ENCODE measurements at places on chromosomes 7 and 10.
A peak's percentile ranks its signal among the peaks of the same experiment; 100 is the strongest.

DNA sequence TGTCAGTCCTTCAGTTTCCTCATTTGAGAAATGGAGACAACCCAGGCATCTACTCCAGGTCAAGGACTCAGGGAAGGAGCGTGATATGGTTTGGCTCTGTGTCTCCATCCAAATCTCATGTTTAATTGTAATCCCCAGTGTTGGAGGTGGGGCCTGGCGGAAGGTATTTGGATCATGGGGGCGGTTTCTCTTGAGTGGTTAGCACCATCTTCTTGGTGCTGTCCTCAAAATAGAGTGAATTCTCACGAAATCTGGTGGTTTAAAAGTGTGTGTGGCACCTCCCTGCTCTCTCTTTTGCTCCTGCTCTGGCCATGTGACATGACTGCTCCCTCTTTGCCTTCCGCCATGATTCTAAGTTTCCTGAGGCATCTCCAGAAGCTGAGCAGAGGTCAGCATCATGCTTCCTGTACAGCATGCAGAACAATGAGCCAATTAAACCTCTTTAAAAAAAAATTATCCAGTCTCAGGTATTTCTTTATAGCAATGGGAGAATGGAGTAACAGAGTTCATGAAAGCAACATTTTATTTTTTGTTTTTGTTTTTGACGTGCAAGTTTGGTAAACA lies 30.0 kb downstream of the ARHGAP22 start:
- no peak for DNase-seq

DNA sequence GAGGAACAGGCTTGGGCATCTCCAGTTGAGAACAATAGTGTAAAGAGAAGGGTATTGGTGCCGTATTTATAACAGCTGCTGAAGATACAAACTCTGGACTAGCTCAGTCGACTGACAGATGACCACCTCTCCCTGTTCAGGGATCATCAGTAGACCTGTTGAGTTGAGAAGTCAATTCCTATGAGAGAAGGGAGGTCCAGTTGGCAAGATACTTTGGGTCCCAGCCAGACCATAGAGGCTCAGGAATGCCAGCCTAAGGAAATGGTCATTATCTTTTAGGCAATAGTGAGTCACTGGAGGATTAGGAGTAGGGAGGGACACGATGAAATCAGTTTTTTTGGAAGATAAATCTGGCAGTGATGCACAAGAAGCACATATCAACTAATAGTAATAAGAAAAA lies 202.9 kb downstream of the TRIL start:
- no peak for DNase-seq

- DNase-seq, result no peak
These were observed 89.5 kb downstream of the VWDE start for GRCh38 chr7:12314199-12314598.

- DNase-seq, result no peak
These were observed 4.4 kb upstream of the MAD1L1 start for GRCh38 chr7:2237109-2237602.

DNA sequence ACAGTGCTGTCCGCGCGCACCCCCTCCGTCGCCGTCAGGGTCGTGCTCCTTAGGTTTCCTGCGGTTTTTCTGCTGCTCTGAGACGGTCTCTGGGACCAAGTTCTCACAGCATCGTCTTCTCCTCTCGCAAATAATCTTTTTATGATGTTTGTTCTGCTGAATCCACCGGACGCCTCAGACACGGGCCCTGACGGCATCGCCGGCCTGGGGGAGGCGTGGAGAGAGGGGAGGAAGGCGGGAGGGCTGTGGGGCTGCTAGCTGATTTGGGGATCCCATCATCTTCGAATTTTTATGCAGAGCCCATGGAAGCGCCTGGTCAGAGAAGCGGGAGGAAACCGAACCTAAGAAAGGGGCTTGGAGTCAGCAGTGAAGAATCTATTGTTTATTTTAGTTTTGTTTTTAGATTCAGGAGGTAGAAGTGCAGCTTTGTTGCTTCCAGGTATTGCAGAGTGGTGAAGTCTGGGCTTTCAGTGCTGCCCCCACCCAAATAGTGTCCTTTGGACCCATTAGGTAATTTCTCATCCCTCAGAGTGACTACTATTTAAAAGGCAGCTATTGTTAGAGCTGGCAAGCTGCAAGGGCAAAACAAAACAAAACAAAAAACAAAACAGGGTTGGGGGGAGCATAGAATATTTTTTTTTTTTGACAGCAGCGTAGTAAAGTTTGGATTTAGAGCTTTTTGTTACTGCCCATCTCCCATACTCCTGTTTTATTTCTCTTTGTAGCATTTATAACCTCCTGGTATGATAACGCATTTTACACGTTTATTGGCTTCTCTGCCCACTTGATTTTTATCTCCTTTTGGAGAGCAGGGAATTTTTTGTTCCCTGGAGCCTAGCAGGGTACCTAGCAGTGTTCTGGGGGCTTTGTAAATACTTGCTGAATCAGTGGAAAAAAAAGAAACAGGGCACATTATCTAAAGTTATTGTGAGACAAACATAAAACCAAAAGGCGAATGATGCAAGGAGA lies 92.6 kb downstream of the SPAG6 start:
- peak; percentile 42 for DNase-seq

DNA sequence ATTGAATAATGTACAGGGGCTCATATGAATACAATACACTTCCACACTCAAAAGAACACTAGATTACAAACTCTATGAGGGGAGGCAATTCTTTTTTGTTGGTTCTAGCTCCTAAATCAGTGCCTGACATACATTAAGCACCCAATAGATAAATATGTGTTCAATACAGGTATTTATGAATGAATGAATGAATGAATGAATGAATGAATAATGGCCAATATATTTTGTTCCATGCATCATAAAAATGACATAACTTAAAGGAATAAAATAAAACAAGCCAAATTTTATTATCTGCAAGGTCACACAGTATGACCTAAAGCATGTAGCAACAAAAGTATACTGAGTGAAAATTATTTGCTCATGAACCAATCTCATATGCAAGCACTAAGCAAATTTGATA lies 168.9 kb downstream of the CACNA2D1 start:
- no peak for DNase-seq

DNA sequence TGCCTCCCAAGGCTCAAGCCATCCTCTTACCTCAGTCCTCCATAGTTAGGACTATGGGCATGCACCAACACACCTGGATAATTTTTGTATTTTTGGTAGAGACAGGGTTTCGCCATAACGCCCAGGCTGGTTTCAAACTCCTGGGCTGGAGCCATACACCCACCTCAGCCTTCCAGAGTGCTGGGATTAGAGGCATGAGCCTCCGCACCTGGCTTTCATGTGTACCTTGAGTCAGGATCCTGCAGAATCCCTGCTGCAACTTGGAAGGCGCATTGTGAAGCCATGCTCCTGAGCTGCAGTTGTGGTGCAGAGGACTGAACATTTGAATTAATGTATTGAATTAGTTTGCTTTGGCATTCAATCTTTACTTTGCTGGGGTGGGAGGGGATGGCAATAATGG lies 29.4 kb upstream of the NMT2 start:
- no peak for DNase-seq

DNA sequence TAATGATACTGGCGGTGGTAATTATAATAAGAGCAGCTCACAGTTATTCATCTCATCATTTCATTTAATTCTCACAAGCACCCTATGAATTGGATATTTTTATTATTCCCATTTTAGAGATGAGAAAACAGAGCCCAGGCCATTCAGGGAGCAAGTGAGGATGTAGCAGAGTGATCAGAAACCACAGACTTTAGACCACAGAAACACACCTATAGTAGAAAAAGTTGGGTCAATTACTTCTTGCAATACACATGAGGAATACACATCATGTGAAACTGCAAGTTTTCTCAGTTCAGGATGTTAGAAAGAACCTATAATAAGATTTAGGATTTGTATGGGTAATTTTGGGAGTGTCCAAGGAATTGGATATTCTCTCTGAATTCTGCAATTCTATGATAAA lies 278.0 kb downstream of the ADRA2A start:
- DNase-seq, result no peak

GRCh38 chr10:97886286-97886685 lies 36.6 kb downstream of the GOLGA7B start:
- no peak for DNase-seq

DNA sequence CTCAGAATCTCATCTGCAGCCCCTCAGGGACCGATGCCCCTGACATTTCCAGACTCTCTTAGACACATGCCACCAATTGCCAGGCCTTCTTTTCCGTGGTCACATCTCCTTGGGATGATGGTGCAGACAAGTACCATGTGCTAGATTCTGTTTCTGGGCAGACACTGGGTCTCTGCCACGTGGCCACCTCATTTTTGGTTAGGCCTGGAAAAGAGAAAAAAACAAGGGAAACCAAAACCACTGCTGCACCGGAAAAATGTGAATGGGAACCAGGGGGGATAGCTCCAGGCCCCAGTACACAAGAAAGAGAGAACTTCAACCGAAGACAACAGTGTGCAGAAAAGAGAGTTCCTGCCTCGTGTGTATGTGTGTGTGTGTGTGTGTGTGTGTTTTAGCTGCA lies 23.0 kb upstream of the MXI1 start:
- DNase-seq, result no peak

DNA sequence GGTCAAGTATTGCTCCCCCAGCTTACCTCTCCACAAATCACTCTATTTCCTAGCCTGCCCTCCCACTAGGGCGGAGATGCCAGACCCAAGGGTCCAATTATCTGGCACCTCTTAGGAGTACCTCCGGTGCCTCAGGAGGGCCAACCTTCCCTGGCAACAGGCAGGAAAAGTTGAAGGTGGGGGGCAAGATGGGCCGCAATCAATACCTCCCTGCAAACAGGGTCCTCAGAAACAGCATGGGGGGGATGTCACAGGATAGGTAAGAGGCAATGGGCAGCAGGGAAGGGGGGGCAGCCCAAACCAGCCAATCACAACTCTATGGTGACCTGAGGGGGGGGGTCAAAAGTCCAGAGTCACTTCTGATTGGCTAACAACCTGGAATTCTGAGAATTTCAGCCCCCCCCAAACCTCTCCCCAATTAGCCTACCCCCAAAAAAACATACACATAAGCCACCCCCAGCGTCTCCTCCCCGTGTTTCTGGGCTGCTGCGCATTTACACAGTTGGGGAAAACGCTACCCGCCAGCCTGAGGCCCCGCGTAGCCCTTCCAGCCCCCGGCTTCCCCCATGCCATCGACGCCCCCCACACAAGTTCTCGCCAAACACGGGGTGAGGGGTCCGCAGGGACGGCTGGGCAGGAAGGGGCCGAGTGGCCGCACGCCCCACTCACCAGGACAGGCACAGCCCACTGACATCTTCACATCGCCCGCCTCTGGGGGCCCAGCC lies 589 bp downstream of the LDB1 start:
- DNase-seq, result peak; percentile 91

DNA sequence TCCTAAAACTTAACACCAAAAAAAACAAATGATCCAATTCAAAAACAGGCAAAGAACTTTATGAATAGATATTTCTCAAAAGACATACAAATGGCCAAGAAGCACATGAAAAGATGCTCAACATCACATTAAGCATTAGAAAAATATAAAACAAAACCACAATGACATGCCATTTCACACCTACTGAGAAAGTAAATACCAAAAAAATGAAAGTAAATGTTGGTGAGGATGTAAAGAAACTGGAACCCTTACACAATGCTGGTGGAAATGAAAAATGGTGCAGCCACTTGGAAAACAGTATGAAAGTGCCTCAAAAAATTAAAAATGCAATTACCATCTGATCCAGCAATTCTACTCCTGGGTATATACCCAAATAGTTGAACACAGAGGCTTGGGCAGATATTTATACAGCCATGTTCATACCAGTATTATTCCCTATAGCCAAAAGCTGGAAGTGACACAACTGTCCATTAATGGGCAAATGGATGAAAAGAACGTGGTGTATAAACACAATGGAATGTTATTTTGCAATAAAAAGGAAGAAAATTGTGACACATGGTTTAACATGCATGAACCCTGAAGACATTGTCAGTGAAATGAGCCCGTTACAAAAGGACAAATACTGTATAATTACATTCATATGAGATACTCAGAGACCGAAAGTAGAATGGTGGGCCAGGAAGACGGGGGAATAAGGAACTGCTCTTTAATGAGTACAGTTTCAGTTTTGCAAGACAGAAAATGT lies 89.0 kb downstream of the JMJD1C start:
- no peak for DNase-seq

GRCh38 chr7:106112118-106112971 lies at the start of gene SYPL1:
TSS of gene SYPL1 (minus strand) at chr7:106112312. CDS start at chr7:106112208, 104 bp downstream.
- peak; percentile 84 for DNase-seq

- no peak for DNase-seq
These were observed 396.1 kb downstream of the ZNF33B start for GRCh38 chr10:42242135-42242805.

- no peak for DNase-seq
These were observed 2.7 kb upstream of the JCAD start for GRCh38 chr10:30062090-30062489.

DNA sequence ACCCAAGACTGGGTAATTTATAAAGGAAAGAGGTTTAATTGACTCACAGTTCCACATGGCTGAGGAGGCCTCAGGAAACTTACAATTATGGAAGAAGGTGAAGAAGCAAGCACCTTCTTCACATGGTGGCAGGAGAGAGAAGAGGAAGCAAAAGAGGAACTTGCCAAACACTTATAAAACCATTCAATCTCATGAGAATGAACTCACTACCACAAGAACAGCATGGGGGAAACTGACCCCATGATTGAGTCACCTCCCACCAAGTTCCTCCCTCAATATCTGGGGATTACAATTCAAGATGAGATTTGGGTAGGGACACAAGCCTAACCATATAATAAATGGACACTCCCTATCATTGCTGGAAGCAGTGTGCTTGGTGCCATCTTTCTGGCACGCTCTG lies 506.3 kb downstream of the CALN1 start:
- no peak for DNase-seq

- DNase-seq, result no peak
These were observed 8.7 kb downstream of the ATP6V0E2 start for GRCh38 chr7:149882248-149883047.

DNA sequence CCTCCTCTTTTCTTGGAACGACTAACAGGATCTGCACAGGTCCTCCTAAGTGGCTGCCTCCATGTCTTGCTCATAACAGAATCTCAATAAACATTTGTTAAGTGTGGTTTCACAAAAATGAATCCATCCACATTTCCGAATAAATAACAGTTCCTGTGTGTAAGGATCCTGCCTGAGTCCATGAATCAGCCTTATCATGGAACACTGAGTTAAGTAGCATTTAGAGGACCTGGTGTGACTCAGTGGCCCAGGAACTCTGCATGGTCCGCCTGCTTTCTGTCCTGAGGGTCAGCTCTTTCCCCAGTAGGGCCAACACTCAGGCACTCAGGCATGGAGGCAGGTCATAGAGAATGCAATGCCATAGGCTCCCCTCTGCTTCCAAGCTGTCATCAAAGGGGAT lies 15.8 kb upstream of the C10orf90 start:
- no peak for DNase-seq
